Stimulated activated CD8-positive, alpha-beta memory T cell treated with anti-CD3 and anti-CD28 coated beads, Interleukin-2, amount 100 ng/mL, for 1 hour (primary cell): ENCODE measurements at places on chromosomes 12 and 14.
A peak's percentile ranks its signal among the peaks of the same experiment; 100 is the strongest.

DNA sequence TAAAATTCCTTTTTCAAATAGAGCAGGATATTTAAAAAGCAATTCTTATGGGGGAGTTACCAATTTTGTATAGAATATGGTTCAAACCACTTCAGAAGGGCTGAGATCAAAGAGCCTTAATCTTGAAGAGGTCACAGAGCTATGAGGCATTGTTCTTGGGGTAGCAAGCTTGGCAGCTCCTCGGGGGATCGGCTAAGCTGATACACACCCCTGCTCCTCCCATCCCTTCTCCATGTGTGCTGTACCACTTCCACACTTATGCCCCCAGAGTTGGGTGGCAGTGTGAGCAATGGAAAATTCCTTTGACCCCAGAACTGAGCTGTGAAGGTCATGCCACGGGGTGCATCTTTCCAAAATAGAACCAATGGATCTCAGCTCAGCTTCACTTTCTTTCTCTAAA lies 15.0 kb upstream of the TMEM30B start:
- no peak for DNase-seq

- DNase-seq = no peak
Measured at GRCh38 chr14:102951034-102951433, 28.6 kb downstream of the AMN start.

DNA sequence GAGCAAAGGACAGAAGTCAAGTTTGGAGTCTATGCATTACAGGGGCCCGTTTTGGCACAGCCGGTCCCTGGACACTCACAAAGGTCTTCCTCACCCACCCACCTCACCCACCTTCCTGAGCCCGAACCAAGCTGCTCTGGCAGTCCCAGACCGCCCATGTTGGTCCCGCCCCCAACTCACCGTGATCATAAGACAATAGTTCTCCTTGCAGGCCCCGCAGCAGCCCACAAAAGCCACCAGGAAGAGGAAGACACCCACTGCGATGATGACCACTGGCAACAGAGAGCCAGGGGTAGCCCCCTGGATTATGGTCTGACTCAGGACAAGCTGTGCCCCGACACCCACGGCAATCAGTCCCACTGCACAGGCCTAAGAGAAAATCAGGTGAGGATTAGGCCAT lies 1.8 kb downstream of the CD63 start:
- DNase-seq = no peak

DNA sequence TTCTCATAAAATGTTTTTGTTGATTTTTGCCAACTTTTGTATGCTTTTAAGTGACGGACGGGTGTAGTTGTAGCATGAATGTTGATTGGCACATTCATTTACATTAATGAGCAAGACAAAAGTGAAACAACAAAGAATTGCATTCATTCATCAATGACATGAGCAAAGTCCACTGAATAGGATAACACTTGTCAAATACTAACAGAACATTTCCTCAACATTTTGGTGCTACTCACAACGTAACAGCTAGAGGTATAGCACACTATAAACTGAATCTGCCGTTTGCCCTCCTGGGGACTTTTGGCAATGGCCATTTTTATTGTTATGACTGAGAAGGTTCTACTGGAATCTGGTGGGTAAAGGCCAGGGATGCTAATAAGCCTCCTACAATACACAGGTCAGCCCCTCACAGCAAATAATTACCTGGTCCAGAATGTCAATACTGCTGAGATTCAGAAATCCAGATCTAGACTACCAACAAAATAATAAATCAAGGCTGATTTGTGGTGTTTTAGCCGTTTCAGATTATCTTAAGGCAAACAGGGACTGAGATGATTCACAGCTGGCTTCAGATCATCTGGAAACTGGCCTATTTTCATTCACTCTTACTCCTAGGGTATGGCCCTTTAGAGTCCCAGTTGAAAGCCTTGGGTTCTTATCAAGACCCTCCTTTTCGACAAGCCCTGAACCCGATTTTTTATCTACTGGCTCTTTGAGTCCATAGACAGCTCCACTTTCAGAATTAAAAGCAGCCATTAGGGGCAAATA lies 22.5 kb upstream of the CDKN3 start:
- no peak for DNase-seq

DNA sequence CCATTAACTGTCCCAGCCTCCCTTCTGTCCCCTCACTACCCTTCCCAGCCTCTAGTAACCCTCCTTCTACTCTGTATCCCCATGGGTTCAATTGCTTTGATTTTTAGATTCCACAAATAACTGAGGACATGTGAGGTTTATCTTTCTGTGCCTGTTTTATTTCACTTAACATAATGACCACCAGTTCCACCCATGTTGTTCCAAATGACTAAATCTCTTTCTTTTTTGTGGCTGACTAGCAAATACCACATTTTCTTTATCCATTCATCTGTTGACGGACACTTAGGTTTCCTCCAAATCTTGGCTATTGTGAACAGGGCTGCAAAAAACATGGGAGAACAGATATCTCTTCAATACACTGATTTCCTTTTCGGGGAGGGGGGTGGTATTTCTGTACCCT lies 65.7 kb downstream of the PRKD1 start:
- no peak for DNase-seq

- DNase-seq = no peak
Measured at GRCh38 chr12:94318181-94318580, 141.5 kb downstream of the CEP83 start.

GRCh38 chr12:106297681-106298080 lies 4.9 kb upstream of the TCP11L2 start:
- no peak for DNase-seq

GRCh38 chr12:6843118-6843902 lies 2.6 kb downstream of the GNB3 start:
- no peak for DNase-seq

- no peak for DNase-seq
Measured at GRCh38 chr14:24874514-24875202, 175.3 kb downstream of the STXBP6 start.

DNA sequence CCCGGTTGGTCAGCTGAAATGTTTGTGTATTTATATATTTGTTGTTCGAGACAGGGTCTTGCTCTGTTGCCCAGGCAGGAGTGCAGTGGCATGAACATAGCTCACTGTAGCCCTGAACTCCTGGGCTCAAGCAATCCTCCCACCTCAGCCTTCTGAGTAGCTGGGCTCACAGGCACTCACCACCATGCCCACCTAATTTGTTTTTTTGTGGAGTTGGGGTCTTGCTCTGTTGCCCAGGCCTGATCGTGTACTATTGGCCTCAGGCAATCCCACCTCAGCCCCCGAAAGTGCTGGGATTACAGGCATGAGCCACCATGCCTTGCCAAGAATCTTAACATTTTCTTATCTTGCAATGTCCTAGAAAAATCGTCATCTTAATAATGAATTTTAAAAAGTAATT lies 3.3 kb downstream of the RAN start:
- DNase-seq = no peak

- DNase-seq = peak; percentile 20
Measured at GRCh38 chr12:94244165-94245133, 96.1 kb downstream of the PLXNC1 start.

- DNase-seq = no peak
Measured at GRCh38 chr14:102774391-102775153, 2.7 kb upstream of the TRAF3 start.

DNA sequence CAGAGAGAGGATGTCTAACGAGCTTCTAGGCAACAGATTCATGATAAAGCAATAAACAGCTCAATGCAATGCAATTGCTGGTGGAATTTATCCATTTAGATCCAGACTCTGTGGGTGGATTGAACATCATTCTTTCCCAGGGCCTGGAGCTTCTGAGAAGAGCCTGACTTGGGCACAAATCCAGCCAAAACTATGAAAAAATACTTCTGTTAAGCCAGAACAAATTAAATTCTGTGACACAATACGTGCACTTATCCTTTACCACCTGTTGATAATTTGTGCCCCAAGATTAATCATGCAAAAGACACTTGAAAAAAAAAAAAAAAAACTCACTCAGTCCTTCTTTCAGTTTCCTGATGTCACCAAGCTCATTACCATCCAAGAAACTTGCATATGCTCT lies 446.0 kb upstream of the DCN start:
- DNase-seq = no peak

- DNase-seq = no peak
Measured at GRCh38 chr14:102508410-102508773, 1.2 kb downstream of the ANKRD9 start.

- DNase-seq = no peak
Measured at GRCh38 chr12:87082756-87083155, 826.6 kb upstream of the MGAT4C start.

DNA sequence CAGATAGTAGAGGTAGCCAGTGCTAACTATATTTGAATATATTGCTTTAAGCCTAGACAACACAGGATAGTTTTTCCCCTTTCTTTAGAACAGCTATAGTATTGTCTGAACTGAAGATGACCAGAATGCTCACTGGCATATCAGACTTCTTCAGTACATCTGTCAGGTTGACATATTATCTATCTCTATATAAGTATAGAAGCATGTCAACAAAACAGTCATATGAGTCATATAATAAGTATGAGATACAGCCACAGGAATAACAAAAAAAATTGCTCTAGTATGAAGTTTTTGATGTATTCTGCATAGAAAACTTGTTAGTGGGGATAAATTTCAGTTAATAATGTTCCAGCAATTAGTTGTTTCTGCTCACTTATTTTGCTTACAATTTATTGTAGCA lies 767.7 kb downstream of the LRFN5 start:
- no peak for DNase-seq

GRCh38 chr12:12502815-12503151 lies 59.9 kb downstream of the DUSP16 start:
- no peak for DNase-seq

GRCh38 chr14:51877810-51878209 lies 17.4 kb downstream of the GNG2 start:
- DNase-seq = no peak

GRCh38 chr12:45779936-45780335 lies 50.4 kb downstream of the ARID2 start:
- DNase-seq = no peak

- no peak for DNase-seq
Measured at GRCh38 chr12:69480698-69481097, 10.5 kb downstream of the FRS2 start.

GRCh38 chr12:28742791-28743190 lies 406.3 kb upstream of the FAR2 start:
- no peak for DNase-seq
